Posterior cingulate gyrus (tissue), 11 donors: ENCODE measurements at places on chromosomes 1 and 21.

GRCh38 chr1:153465811-153466636, 5.6 kb upstream of the S100A7 start:
- no peak for DNase-seq

DNA sequence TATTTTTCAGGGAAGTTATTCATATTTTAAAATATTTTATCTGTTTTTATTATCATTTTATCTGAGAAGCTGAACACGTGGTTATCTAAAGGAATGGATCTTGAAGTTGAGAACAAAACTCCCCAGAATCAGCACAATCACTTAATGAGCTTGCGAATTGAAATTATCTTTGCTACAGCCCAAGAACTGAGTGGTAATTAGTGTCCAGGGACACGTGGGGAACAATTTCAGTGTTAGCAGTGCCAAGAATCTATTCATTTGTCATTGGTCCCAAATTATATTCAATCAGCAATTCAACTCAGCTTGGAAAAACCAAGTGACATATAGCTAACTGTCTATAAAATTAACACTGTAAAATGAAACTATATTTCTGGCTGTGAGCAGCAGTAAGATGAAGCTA, 197.6 kb upstream of the UBE2U start:
- DNase-seq = no peak

DNA sequence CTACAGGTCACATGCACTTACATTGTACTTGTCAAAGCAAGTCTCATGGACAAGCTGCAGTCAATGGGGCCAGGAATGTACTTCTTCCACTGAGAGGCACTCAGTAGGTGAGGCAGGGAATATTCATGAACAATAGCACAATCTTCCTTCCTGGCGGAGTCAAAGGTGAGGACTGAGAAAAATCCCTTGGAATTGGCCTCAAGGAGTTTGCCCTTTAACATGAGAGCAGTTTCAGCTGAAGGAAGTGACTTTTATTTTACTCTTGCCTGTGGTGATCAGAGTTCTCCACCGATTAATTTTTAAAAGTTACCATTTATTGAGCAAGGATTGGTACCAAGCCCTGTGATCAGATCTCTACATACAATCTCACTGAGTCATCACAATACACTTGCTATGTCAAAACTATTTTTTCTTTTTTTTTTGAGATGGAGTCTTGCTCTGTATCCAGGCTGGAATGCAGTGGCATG, 11.2 kb upstream of the AK2 start:
- no peak for DNase-seq

DNA sequence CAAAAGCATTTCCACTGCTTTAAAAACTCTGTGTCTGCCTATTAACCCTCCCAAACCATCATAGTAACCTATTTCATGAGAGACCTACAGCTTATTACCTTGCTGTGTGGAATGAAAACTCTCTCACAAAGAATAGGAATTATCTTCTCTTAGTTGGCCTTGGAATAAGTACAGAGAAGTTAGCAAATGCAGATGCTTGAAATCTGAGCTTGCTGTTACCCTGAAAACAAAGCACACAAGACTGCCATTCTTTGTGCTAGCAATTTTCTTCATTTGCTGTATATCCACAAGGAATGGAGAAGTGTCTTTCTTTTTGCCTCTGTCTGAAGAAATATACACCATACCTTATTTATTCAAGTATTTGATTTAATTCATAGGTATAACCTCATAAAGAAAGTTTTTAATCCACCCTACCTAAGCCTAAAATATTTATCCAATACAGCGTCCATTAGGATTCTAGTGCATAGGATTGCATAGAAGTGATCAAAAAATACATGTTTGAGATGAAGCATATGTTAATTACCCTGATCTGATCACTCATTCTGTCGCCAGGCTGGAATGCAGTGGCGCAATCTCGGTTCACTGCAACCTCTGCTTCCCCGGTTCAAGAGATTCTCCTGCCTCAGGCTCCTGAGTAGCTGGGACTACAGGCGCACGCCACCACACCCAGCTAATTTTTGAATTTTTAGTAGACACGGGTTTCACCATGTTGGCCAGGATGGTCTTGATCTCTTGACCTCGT, 451.1 kb downstream of the LTN1 start:
- DNase-seq = no peak

- no peak for DNase-seq
These were observed 5.9 kb downstream of the EDEM3 start for GRCh38 chr1:184748740-184749139.
